ENCODE measurements at places on chromosomes 12 and 14.

- peak; percentile 33 for DNase-seq
These were observed 49.5 kb downstream of the SOCS2 start for GRCh38 chr12:93621986-93622385.

DNA sequence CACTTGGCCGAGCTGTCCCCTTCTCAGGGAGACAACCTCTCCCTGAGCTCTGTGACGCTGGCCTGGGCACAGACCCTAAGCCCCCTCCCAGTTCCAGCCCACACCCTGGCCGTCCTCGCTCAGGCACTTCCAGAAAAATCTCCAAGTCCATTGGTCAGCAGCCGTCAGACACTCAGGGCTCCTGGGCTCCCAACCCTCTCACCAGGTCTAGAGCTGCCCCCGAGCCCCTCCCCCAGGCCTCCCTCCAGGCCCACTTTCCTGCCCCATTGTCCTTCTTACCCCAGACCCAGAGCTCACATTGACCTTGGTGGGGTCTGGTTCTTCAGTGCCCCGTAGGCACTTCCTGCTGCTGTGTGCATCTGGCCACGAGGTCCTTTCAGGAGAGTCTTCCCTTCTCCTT is 249.3 kb upstream of the RTL1 start:
- no peak for DNase-seq

- DNase-seq, result no peak
These were observed 11.7 kb upstream of the ANKLE2 start for GRCh38 chr12:132773077-132773955.

- no peak for DNase-seq
These were observed 2.1 kb downstream of the GNPTAB start for GRCh38 chr12:101828463-101829196.

DNA sequence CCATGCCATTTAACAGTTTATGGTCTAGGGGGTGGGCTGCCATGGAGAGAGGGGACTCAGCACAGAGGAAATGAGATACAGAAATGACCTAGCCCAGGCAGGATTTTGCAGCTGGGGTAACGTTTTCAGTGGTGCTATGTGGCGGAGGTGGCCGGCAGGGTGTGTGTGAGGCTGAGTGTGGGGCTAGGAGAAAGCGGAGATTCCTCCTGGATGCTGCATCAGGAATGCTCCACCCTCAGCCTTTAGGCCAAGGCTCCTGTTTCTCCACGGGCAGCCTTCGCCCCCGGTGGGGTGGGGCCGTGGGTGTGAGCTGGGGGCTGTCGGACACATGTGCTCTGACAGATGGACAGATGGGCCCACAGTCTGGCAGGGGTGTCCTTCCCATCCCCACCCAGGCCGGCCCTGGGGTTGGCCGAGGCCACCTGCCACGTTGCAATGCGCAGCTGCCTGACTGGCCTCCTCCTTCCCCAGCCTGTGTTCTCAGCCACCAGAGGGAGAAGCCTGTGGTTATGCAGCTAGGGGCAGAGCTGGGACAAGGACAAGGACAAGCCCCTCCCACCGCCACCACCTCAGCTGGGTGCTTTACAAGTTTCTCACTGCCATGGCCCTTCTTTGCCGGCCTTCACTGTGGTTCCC is 44.3 kb downstream of the TEAD4 start:
- no peak for DNase-seq

GRCh38 chr14:71354801-71355200 is 447.5 kb downstream of the PCNX1 start:
- no peak for DNase-seq

DNA sequence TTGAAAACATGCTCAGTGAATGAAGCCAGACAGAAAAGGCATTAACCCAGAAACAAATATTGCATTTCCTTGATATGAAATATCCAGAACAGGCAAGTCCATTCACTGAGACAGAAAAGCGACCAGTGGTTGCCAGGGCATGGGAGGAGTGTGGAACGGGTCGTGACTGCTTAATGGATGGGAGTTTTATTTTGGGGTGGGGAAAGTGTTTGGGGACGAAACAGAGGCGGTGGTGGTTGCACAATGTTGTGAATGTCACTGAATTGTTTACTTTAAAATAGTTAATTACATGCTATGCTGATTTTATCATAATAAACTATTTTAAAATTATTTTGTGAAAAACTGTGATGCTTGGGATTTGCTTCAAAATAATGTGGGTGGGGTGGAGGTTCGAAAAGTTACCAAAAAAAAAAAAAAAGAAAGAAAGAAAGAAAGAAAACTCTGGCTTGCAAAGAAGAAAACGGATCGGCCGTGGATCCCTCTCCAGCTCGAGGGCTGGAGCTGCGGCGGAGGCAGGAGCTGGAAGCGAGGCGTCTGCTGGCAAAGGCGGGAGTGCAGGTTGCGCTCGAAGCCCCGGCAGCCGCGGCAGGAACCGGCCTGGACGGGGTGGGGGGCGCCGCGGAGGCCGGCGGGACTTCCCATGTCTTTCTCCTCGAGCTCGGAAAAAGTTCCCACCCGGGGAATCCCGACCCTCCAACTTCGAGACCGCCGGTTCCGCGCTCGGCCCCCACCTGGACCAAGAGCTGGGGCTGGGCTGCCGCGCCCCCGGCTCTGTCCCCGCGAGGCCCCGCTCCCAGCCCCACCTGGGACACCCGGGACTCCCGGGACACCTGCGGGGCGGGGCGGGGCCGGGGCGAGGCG is 524 bp upstream of the P2RX2 start:
- DNase-seq, result no peak

DNA sequence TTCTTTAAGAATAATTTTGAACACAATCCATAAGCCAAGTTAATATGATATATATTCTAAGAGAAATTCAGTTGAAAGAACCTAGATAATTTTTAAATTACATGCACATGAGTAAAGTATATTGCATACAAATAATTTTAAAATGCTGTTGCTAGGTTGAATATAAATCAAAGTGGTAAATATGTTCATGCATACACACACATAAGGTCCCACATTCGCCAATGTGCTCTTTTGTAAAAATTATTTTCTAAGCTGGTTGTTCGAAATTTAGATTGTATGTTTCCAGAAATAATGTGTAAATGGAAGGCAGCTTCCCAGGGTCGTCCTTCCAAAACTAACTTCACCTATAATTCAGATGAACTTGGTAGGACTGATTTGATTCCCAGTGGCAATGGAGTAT is 173.7 kb upstream of the CCDC196 start:
- no peak for DNase-seq

GRCh38 chr12:6165395-6165794 is 34.8 kb upstream of the CD9 start:
- no peak for DNase-seq

DNA sequence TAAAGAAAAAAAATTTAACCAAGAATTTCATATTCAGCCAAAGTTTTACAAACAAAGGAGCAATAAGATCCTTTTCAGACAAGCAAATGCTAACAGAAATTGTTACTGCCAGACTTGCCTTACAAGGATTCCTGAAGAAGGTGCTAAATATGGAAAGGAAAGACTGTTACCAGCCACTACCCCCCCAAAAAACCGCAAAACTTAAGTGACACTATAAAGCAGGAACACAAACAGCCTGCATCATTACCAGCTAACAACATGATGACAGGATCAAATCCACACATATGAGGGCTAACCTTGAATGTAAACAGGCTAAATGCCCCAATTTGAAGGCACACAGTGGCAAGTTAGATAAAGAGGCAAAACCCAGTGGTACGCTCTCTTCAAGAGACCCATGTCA is 55.7 kb downstream of the APOBEC1 start:
- no peak for DNase-seq

DNA sequence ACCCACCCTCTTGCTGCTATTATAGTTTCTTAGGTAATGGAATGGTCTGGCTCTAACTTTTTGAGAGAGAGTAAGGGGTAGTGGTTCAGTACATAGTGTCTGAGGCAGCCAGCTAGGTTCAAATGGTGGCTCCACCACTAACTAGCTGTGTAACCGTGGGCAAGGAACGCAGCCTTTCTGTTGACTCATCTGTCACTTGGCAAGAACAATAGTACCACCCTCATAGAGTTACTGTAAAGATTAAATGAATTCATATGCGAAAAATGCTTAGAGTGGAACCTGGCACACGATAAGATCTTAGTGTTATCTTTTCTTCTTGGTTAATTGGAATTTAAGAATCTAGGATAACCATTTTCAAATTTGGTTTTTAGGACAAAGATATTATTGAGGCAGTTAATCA is 14.0 kb downstream of the CCDC62 start:
- peak; percentile 44 for DNase-seq

GRCh38 chr14:62158779-62159178 is 396.6 kb downstream of the SNAPC1 start:
- DNase-seq, result no peak

DNA sequence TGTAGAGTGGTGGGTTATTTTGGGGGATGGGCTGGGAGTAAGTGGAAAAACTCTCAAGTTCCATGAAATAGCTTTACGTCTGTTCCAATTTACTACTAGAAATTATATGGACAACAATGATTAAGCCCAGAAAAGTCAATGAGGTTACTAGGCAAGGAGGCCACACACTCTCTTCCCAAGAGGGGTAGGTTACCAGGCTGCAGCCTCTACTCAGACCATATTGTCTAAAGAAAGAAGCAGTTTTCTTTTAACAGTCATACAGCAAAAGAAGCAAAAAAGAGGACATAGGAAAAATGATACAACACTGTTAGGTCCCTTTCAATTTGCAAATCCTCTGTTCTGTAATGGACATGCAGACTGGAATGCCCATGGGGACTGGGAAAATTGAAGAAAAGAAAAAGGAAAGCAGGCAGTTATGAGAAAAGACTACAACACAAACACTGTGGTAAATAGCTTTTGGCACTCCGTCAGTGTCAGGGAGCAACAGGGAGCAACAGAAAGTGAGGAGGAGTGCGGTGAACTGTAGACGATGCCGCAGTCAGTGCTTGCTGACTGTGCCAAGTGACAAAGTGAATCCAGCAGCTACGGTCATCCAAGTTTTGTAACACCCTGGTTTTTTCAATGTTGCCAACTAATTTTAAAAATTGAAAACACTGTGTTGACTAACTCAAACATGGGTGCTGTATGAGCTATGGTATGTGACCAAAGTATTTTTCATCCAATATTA is 39.8 kb upstream of the HMGA2 start:
- DNase-seq, result no peak

- DNase-seq, result no peak
These were observed 91.0 kb downstream of the TTLL5 start for GRCh38 chr14:75752086-75752485.

DNA sequence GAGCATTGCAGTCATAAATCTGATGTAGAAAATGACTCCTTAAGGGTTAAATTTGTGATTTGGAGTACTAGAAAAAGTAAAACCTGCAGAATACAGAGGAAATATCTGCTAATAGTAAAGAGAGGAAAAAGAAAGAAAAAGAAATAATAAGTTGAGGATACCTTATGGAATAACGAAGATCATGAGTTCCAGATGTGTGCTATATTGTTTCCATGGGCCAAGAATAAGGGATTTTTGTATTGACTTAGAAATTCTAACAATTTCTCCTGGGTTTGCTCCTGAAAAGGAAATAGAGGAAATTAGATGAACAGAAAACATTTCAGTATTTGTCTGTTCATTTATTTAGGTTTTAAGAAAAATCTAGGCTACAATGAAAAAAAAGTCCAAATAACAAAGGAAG is 115.3 kb downstream of the ALG10B start:
- DNase-seq, result no peak

DNA sequence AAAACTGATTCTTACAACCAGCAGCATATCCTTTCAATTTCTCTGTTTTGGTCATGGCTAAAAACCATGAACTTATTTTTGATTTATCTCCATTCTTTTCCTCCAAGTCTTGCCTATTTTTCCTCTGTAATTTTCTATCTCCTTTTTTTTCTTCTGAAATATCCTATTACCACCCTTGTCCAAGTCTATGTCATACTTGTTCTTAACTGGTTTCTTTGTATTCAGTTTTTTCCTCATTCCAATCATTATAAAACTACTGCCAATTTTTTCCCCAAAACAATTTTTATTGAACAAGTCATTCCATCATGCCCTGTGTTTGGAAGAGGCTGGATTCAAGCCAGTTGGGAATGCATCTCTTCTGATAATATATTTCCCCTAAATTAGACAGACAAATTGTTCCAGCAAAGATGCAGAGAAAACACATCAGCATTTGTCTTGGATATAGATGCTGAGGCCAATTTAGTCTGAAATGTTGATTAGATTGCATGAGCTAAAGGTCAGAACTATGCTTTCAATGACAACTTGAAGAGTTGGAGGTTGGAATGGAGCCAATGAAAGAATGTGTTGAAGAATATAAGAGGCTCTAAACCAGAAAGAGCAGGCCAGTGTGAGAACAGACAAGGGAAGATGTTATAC is 30.7 kb downstream of the OTOGL start:
- DNase-seq, result peak; percentile 44

GRCh38 chr12:93323625-93324329 is 53.9 kb upstream of the NUDT4 start:
- DNase-seq, result no peak

GRCh38 chr12:1197264-1198018 is 206.4 kb downstream of the ERC1 start:
- DNase-seq, result no peak

DNA sequence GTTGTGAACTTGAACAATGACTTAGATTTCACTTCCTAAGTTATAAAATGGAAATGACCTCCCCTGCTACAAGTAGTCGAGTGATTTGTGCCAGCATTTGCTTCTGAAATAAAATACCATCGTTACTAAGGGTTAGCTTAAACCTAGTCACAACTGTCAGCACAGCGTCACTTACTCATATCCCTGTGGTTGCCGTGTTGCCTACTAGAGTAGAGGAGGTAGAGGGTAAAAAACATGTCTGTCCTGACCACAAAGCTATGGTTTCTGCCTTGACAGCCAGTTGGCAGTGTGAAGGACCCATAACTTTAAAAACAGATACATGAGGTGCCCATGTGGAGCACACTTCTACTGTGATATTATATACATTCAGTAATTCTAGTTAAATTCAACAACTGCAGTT is 234.2 kb upstream of the RGS6 start:
- DNase-seq, result no peak
